ENCODE measurements at places on chromosomes 7 and 10.
A peak's percentile ranks its signal among the peaks of the same experiment; 100 is the strongest.

- peak; percentile 17 for DNase-seq
These were observed 50.2 kb upstream of the GNA12 start for GRCh38 chr7:2894118-2894940.

DNA sequence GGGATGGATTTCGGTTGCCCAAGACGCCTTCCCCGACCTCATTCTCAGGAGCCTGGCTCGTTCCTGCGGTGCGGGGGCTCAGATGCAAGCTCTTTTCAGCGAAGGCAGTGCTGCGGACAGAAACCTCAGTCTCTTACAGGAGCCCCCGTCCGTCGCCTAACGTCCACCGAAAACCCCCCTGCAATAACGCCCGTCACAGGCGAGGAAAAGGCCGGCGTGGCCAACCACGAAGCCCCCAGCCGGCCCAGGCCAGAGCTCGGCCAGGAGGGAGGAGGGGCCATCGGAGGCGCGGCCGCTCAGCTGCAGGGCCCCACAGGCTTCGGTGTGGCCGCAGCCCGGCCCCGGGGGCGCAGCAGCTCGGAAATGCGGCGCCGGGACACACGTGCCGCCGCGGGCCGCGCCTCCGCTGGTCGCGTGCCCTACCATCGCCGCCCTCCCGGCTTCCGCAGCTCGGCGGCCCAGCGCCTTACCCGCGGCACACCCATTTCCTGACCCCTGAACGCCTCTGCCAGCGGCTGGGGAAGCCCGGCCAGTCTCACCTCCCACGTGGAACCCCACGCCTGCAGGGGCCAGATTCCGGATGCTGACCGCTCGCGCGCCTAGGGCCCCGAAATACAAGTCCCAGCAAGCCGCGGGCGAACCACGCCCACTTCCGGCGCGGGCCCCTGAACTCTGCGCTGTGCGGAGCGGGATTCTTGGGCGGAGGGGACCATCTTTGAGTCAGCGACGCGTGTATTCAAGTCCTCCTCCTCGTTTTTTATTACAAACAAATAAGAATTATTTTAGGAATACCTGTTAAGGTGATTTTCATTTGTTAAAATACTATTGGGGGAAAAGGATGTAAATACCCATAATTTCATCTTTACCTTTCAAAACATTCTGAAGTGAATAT lies at the start of gene ZNF239:
TSS of gene ZNF239 (minus strand) at position 616 of the 892 bp plus-strand sequence. CDS start 16,537 bp downstream, outside the sequence.
- peak; percentile 48 for DNase-seq

- no peak for DNase-seq
These were observed 57.0 kb downstream of the CELF2 start for GRCh38 chr10:11074536-11075267.

DNA sequence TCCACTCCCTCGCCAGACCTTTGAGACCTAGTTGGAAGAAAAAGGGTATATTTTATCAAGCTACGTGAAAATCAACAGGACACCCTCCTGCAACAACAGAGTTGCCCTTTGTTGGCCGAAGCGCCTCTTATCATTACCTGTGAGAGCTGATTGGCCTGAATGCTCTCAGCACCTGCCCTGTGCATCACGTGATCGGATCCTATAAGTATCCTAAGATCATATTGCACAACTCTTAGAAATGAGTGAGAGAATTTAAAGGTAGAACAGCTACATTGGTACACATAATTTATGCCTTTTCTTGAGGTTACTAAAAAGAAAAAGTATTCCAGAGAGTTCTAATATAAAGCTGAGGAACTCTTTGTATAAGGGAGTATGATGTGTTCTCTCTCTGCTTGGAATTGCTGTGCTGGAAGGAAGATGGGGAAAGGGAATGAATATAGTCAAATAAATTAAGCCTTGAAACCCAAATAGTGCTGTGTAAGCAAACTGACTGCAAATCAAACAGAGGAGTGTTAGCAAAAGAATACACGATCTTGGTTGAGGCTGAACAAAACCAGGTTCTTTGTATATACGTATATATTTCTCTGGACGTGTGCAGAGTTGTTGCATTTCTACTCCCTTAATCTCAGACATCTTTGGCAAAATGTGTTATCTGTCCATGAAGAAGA lies 69.3 kb downstream of the LRRC4 start:
- no peak for DNase-seq

- DNase-seq = no peak
These were observed 48.2 kb upstream of the ODAD2 start for GRCh38 chr10:28047061-28047460.

GRCh38 chr10:43111101-43111500 lies 27.1 kb upstream of the CSGALNACT2 start:
- no peak for DNase-seq

- no peak for DNase-seq
These were observed 6.7 kb upstream of the ZNF33B start for GRCh38 chr10:42645103-42645502.

DNA sequence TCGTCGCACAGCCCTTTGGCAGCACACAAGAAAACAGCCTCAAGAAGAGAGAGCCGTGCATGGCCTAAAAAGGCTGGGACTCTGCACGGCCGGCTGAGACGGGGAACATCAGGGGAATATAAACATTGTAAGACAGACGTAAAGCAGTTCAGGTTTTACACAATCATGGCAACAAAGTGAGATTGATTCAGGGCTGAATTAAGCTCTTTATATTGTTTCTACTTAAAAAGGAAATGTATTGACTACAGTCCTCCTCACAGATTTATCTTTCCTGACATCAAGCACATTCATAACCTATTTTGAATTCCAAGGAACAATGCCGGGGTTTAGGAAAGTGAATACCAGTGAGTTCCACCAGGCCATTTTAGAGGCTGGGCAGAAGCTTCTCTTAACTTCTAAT lies 25.2 kb downstream of the SORBS1 start:
- no peak for DNase-seq

All from activated naive CD4-positive, alpha-beta T cell (primary cell).